ENCODE measurements at places on chromosomes 5 and 9. TPM values are rescaled to one million over a fixed set of nuclear protein-coding genes. Genes with fewer than 3 reads are reported as not detected.

PCDHB6 gene
- total RNA-seq = 0.48 TPM

TRIP13 gene
- total RNA-seq = 1.2 TPM

DNA sequence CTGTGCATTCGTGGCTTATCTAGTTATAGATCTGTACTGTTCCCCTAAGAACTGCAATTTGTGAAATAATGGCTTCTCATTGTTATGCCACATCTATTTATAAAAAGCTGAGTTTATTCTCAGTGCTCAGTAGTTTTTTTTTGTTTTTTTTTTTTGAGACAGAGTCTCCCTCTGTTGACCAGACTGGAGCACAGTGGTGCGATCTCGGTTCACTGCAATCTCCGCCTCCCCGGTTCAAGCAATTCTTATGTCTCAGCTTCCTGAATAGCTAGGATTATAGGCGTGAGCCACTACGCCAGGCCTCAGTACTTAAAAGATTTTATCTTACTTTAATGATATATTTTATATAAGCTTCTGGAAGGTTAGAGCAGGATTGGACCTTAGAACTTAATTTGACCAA is 19.0 kb downstream of the SEC61B start:
- no peak for DNase-seq

DNA sequence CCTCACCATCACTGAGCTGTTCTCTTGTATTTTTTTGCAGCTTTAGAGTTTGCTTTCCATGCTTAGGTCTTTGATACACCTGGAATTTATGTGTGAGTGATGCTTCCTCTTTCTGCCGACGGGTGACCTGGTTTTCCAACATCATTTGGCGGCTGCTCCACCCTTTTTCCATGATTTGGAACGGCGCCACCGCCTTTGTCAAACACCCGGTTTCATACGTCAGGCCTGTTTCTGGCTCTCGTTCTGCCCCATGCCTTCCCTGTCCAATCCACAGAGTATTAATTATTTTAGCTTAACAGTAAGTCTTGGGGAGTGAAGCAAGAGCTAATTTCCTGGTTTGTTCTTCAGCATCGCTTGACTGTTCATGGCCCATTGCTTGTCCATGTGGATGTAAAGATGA is 30.2 kb downstream of the CACNA1B start:
- DNase-seq = no peak

DNA sequence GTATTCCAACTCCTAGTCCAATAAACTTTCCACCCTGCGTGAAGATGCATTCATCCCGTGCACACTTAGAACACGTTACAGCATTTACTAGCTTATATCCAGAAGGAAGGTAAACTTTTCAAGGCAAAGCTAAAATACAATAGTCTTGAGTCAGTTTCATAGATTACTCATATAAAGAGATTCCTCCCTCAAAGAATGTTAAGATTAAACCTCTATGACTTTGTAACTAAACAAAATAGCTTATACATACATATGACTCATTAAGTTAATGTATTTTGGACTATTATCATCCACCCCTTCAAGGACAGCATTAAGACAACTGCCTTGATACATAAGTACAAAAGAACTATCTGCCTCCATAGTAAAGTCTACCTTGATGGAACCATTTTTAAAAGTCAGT is 36.1 kb downstream of the TLE1 start:
- DNase-seq = no peak
